ENCODE measurements at places on chromosomes 6 and 20.
A peak's percentile ranks its signal among the peaks of the same experiment; 100 is the strongest.

DNA sequence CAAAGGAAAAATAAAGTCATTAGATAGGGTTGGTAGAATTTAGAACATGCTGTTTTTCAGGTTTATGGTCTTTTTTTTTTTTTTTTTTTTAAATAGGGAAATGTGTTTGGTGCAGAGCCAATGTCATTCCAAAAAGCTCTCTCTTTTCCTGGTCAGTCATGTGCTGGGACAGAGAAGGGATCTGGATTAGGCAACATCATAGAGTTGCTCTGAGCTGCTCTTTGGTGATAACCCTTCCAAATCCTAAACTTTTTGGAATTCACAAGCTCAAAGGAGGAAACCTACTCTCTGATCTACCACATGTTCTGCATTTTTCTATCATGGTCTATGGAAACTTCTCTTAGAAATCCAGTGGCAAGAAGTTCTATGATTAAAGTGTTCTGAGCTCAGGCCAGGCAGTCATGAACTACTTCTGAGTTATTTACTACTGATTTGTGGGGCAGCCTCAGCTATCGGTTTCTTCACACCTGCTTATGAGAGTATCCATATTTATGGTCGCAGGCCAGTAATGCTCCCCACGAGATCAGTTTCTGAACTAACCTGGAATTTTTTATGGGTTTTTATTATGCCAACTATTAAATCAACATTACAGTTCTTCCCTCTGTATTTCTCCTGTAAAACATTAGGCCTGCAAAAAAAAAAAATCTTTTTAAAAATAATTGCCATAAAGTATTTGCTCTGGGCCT, 4.8 kb downstream of the EDN1 start:
- DNase-seq: no peak

DNA sequence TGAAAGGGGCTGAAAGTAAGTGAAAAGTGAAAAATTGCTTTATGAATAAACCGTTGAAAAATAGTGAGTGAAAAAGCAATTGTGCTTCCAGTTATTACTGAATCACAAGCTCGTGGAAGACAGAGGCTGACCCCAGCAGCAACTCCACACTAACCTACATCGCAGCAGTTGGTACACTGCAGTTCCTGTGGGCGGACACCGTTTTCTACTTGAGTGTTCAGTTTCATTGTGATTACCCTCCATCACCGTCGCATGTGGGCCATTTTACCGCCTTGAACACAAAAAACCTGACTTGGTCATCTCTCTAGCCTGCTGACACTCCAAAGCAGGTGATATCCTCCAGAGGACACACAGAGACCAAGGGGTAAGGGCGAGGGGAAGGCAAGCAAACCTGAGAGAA, 28.4 kb downstream of the PRDM1 start:
- DNase-seq: no peak

- no peak for DNase-seq
These were observed 37.1 kb upstream of the GRM4 start for GRCh38 chr6:34182751-34183531.

- no peak for DNase-seq
These were observed 16.9 kb upstream of the TGM2 start for GRCh38 chr20:38181971-38182370.

DNA sequence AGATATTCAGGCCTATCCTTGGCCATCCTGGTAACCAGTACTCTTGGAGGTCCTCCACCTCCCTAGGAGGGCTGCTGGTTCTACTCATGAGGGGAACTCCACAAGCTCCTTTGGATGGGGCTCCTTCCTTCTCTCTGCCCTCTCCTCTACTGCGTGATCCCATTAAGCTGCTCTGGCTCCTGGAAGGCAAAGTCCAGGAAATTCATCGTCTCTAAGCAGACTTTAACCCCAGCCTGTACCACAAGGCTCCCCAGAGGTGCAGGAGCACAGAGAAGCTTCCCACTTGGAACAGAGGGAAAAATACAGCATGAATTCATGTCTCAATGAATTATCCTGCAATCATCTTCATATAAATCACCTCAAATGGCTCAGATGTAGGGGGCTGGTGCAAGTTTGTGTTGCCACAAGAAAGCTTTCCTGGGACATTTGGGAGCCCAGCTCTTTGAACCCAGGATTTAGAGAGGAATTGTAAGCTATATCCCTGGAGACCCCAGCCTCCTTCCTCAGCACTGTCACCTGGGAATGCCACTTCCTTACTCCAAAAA, 355.4 kb downstream of the CDC5L start:
- DNase-seq: no peak

DNA sequence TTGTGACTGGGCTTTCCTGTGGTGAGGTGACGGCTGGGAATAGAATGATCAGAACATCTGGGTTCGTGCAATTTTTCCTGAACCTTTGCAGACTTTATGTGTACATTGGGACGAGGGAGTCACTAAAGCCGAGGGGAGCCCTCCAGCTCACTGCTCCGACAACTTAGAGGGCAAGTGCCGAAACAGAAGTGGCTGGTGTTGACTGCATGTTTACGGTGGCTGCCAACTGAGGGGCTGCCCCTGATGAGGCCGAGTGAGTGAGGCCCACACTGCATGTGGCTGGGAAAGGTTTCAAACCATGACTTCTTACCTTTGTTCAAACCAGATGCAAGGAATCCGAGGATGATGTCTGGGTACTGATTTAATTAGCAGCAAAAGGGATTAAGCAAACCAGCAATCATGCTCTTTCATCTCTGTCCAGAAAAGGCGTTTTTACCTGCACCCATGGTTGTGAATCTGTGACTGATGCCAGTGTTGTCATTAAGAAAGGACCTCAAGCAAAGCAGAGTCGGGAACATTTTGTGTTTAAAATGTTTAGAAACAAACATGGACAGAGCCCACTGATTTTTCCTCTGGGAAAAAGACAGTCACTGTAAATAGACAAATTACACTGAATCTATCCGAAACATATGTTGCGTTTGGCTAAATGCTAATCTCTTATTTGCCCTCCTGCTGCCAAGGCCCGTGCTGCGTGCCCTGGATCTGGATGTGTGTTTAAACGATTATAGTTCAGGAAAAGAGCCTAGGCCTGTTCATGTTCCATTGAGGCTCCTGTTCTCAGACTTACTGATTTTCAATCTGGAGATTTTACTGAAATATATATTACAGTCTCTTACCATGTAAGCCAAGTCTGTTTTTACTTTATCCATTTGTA, 105.1 kb downstream of the UST start:
- peak; percentile 83 for DNase-seq

- no peak for DNase-seq
These were observed 9.2 kb upstream of the GHRH start for GRCh38 chr20:37270576-37271420.

- no peak for DNase-seq
These were observed 58.6 kb upstream of the MRPS10 start for GRCh38 chr6:42276034-42276890.

DNA sequence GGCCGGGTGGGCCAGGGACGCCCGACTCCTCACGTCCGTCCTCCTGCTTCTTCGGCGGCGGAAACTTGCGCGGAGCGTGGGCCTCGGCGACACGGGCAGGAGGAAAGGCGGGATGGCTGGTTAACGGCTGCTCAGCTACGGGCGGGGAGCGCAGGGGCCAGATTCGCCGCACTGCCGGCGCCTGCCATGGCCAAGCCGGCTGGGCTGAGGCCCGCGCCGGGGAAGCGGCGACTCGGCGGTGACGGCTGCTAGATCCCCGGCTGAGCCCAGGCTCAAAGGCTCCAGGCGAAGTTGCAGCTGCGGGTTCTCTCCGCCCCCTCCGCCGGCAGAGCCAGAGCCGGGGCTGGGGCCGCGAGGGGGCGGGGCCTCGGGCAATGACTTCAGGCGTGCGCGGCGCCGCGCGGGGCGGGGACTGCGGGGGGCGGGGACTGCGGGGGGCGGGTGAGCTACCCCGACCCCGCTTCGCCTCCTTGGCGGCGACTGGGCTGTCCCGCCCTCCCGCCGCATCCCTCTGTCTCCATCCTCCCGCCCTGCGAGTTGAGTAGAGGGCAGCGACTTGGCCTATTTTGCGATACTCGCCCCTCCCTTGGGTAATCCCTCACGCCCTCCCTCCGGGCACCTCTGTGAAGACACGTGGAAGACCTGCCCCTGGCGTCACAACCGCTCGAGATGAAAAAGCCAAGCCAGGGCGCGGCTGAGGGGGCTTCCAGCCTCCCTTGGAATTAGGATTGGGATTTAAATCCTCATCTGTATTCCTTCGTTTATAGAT, at the start of gene CEP85L:
Gene CEP85L, minus strand, starts transcription at position 310 of the 769 bp plus-strand sequence. CDS start 322 bp downstream, outside the sequence.
- DNase-seq: peak; percentile 78

DNA sequence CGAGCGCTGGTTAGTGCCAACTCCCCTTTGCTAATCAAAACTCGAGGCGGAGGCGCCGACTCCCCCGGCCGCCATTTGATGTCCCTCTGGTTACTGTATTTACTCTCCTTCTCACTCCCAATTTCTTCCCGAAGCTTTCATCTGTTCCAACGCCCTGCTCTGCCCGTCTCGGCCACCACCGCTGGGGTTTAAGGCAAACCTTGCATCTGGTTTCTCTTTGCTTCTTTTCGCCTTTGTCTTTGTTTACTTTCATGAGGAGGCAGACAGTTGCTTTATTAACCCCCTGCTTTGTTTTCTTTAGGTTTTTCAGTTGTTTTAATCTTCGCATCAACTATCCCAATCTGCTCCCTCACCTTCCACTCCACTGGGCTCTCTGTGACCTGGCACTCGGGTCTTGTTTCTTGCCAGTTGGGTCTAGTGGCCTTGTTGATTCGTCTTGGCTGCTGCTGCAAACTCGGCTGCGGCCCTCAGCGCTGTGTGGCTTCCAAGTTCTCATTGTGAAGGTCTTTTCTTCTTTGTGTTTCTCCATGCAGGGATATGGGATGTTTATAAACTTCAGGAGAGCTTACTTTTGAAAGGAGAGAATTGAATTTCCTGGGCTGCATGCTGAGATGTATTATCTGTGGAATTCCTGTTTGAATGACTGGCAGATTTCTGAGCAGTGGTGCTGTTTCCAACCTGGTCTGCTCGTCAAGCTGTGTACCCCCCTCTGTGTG, 155.1 kb downstream of the CDC5L start:
- no peak for DNase-seq

DNA sequence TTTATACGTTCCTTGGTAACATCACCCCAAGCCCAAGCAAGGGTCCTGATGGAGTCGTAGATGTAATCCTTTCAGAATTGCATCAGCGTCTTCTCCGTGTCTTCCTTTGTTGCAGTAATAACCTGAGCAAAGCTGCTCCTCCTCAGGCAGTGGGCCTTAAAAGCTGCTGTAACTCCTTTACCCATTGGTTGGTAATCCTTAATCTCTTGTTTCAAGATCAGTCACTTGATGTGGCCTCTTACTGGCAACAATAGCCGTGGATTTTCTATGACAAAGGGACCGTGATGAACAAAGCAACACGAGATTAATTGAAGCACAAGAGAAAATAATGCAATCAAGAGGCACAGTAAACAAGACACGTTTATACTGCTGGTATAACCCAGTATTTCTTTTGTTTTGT, 44.6 kb downstream of the ALDH5A1 start:
- DNase-seq: no peak

DNA sequence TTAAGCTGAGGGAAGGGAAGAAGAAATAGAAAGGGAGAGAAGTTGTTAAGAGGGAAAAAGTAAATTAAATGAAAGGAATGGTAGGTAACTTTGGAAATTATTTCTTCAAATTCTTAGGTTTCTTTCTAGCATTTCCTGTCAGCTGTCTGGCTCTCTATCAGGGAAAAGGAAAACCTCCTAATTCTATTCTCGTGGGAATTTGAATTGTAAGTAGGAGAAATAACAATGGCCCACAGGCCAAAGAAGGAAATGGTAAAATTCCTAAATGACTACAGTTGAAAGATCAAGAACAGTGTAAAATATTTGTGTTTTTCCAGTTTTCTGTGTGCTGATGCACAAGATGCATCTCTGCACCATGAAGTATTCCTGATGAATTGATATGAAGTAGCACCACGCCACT, 173.0 kb downstream of the IBTK start:
- DNase-seq: no peak

DNA sequence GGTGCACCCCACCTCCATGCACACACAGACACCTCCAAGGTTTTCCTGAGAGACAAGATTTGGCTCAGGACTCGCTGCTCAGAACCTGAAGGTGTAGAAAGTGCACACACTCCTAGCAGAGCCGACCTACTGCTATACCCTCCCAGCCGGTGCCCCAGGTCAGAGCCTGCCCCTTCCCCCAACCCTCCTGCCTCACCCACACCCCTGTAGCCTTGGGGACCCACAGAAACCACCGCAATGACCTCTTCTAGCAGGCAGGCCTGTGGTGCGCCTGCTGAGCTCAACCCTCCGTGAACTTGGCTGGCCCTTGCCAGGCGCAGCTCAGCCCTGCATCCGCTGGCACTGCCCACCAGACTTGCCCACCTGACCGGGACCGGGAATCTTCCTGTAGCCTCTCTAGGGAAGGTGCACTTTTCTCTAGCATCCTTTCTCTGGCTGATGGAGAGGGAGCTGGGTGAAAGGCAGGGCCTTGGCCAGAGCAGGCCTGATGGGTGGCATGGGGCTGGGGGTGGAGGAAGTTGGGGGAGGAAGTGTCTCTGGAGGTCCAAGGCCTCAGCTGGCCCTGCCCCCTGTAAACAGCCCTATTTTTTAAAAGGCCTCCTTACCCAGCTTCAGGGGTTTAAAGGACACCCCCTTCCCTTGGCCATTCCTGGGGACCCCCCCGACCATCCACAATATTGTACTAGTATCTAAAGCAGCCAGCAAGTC, 36.9 kb upstream of the SLCO4A1 start:
- no peak for DNase-seq

DNA sequence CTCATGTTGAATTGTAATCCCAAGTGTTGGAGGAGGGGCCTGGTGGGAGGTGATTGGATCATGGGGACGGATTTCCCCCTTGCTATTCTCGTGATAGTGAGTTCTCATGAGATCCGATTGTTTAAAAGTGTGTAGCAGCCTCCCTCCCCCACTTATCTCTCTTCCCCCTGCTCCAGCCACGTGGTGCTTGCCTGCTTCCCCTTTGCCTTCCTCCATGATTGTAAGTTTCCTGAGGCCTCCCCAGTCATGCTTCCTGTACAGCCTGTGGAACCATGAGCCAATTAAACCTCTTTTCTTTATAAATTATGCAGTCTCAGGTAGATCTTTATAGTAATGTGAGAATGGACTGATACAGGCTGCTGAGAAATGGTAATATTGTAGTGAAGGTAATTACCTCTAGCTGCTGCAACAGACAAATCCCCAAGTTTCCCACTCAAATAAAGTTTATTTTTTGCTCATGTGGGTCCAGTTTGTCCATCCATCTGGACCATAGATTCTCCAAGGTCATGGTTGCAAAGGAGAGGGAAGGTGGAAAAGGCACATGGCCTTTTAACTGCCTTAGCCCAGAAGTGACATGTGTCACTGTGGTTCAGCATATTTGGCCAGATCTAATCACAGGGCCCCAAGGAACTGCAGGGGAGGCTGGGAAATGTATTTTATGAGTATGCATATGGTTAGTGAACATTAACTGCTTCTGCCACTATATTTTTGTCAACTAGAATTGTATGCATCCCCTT, 89.2 kb downstream of the TRMT11 start:
- no peak for DNase-seq

- DNase-seq: no peak
These were observed 217.5 kb downstream of the TINAG start for GRCh38 chr6:54525731-54526130.

- peak; percentile 83 for DNase-seq
These were observed 68.3 kb upstream of the BTBD3 start for GRCh38 chr20:11849270-11849915.

- no peak for DNase-seq
These were observed 65.7 kb downstream of the TRDN start for GRCh38 chr6:123570813-123571684.

GRCh38 chr20:50052550-50053361, 60.2 kb downstream of the UBE2V1 start:
- DNase-seq: peak; percentile 38

GRCh38 chr6:160899671-160900430, 91.7 kb upstream of the MAP3K4 start:
- DNase-seq: no peak
